ENCODE measurements at places on chromosomes 5 and 9.

DNA sequence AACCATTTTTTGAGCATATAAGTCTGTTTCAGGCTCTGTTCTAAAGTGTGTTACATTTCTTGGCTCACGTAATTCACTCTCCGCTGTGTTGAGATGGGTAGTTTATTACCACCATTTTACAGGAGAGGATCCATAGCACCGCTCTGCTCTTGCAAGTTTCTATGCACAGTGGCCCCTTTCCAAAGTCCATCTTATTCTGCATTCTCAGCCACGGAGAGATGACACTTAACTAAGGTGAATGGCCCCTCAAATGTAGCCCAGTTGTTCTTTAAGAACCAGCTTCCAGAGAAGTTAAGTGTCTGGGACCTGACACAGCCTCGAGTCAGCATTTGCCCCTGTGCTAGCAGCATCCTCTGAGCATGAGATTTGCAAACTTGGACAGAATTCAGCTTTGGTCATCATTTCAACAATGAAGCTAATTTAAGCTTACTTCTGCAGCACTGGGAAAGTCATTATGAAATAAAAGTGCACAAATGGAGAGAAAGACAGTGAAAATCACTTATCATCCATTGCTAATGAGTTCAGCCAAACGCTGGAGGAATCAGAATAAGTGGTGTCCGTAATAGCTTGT lies 61.9 kb downstream of the FAM78A start:
- no peak for DNase-seq

DNA sequence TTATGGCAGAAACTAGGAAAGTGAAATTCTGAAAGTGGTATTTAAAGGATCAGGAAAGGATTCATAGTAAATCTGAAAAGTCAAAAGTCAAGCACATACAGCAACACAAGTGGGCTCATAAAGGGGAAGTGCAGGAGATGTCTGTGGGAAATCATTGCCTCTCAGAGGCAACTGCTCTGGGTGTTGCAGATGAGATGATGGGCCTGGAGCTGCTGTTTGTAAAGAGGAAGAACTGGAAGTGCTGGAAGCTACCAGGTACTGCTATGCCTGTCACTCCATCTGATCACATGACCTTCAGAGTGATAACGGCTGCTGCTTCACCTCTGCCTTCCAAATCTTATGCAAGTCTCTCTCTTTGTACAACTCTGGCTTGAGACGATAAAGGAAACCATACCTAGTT lies 55.9 kb downstream of the ADRB2 start:
- DNase-seq: no peak

GRCh38 chr5:84791138-84791537 lies 406.5 kb upstream of the EDIL3 start:
- DNase-seq: no peak

DNA sequence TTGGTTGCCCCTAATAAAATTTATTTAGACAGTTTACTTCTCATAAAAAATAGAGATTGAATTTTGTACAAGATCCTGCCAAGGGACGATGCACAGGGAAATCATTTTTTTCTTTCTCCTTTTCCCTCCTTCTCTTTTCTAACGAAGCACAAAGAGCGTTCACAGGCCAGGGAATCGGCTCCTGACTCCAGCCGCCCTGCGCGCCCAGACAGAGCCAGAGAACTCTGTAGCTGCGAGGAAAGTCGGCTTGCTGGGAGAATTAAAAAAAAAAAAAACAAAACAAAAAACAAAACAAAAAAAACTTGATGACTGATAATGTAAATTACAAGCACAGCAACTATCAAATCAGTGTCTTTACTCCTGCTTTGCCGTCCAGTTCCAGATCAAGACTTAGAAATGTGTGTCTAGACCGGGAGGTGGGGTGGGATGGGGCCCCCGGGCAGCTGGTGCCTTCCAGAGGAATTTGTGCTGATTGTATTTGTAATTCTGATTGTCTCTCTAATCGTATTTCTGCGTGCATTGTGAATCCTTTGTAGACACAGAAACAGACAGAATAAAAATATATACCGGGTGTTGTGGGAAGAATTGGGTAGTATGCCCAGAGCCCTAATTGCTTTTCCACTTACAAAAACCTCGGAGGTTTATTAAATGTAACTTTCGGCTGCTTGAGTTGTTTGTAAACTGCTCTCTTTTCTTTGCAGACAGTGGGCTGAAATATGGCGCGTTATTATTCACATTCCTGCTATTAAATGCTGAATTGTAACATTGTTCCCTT lies 3.6 kb upstream of the OTP start:
- DNase-seq: no peak

- DNase-seq: no peak
These were observed 246.3 kb downstream of the BNC2 start for GRCh38 chr9:16623989-16624743.

GRCh38 chr9:116390303-116391228 lies 237.0 kb downstream of the PAPPA start:
- DNase-seq: no peak

GRCh38 chr5:14671414-14671813 lies 6.9 kb downstream of the OTULIN start:
- DNase-seq: no peak

DNA sequence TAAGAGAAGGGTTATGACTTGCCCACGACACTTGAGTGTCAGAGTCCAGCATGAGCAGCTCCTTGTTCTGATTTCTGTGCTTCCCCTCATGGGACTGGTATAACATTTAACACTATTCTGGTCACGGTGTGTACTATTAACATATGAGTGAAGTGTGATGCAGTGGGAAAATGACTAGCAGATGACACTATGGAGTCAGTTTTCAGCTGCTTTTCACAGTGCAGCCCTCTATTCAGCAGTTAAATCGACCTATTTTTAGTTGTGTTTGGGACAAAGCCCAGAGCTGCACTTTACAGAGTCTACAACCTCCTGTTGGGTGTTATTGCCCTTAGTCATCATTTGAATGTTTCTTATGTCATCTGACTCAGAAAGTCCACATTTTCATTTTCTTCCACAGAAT lies 59.1 kb downstream of the CHSY3 start:
- DNase-seq: no peak

- no peak for DNase-seq
These were observed 75.2 kb upstream of the GALNT10 start for GRCh38 chr5:154115291-154115690.

DNA sequence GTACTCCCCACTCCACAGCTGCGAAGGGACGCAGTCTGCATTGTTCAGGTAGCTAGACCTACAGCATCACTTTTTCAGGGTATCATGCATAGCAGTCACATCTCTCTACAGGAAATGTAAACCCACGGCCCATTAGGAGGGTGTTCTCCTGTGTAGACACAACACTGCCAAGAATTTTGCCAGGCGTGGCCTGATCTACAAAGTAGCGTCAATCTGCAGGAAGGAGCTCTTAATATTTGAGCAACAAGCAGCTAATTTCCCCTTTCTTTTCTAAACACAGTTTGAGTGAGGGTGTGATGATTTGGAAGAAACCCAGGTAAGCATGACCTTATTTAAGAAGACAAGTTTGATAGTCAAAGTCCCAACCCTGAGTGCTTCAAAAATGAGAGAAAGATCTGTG lies 419.0 kb downstream of the GADD45G start:
- no peak for DNase-seq

DNA sequence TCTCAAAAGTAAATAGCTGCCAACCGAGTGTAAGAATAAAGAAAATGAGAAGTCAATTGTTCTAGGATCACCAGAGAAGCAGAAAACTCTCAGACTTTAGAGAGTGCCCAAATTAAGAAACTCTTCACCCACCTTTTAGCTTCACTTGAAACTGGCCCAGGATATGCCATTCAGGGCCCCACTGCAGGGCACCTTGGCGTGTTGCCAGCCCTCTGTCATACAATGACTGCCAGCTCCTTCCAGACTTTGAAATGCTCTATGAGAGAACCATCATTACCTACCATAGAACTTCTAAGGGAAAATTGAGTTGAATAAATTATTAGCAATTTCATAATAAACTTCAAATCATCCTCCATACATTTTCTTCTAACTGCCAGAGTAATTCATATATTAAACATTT lies 240.5 kb downstream of the CETN3 start:
- no peak for DNase-seq

DNA sequence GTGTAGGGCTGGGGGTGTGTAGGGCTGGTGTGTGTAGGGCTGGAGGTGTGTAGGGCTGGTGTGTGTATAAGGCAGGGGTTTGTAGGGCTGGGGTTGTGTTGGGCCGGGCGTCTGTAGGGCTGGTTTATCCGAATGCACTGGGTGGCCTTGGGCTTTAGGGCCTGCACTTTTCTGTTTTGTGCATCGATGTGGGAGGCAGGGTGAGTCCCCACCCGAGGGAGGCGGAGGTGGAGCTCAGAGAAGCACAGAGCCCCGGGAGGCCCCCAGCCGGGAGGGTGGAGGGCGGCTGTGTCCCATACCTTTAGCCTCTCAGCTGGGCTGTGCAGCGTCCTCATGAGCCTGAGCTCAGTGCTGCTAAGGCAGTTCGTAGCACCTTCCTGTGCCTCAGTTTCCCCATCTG lies 13.5 kb downstream of the COL5A1 start:
- no peak for DNase-seq

DNA sequence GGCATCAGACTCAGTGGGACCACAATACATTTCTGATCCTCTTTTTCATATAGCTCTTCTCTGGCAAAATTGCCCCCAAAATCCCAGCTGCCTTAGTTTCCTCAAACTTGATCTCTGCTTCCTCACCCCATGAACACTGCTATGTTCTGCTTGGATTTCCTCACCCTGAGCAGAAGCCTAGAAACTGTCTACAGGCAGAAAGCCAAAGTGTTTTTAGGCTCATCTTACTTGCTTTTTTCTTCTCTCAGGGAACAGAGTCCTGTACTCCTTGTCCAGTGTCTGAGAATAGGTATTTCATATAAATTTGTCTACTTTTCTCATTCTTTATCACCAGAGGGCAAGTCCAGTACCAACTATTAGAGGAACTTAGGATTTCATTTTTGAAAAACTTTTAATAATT lies 21.5 kb upstream of the UBAP1 start:
- no peak for DNase-seq

GRCh38 chr9:108411632-108412031 lies 444.2 kb downstream of the ACTL7B start:
- DNase-seq: no peak

GRCh38 chr5:135878156-135878620 lies 17.5 kb downstream of the IL9 start:
- DNase-seq: no peak

DNA sequence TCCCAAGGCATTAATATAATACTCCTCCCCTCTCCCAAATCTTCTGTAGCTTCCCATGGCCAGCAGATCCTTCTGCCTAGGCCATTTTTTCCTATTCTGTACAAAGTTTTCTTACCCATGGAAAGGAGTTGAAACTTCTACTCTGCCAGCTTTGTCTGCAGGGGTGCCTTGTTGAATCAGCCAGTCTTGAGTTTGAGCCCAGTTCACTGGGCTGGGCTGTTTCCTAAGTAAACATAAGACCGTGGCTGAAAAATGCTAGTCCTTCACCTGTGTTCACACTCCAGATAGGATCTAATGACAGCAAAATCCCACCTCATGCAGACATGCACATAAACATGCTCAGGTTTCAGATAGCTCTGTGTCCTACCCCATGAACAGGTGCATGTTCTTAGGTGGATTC lies 10.4 kb downstream of the TEX48 start:
- DNase-seq: no peak

GRCh38 chr5:180070756-180071530 lies 616 bp downstream of the RNF130 start:
- no peak for DNase-seq

DNA sequence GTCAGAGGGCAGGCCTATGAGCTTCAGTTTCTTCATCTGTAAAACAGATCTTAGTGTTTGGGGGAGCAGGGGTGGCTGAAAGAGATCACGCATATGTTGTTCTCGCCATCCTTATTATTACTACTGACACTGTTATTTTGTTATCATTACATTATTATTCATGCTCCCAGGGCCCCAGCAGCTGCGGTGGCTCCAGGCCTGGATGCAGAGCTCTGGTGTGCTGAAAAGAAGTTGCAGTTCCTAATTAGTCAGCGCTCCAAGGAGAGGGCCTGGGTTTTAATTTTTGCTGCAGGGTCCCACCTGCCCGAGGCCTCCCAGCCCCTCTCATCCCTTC lies 19.5 kb downstream of the CXXC5 start:
- DNase-seq: no peak

GRCh38 chr9:33165263-33166151 lies 1.6 kb downstream of the B4GALT1 start:
- no peak for DNase-seq

DNA sequence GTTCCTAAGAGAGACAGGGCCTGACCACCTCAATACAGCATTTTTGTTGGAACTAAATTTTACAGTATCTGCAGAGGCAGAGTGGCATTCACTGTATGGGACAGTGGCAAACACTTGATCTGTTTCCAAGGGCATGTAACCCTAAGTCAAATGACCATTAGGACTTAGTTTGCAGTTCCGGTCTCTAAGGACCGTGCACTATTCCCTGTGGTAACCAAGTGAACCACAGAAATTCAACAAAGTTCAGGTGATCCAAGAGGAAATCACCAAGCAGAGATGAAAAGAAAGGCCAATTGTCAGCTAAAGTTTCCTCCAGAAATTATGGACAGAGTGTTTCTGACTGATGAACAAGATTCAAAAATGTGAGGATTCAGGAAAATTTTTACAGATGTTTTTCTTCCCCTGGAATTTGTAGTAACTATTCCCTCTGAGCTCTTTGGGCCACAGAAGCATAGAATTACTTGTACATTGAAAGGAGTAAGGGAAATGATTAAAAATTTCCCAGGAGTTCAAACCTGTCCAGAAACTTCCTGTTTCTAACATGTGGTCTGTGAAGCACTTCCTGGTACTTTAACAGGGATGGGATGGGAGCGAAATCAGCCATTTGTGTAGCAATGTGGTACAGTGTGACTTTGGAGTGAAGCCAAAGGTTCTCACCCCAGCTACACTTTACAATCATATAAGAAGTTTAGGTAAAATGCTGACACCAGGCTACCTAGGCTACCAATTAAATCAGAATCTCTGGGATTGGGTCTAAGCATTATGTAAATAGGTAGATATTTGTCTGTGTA lies 266.1 kb upstream of the MAP3K1 start:
- DNase-seq: no peak

DNA sequence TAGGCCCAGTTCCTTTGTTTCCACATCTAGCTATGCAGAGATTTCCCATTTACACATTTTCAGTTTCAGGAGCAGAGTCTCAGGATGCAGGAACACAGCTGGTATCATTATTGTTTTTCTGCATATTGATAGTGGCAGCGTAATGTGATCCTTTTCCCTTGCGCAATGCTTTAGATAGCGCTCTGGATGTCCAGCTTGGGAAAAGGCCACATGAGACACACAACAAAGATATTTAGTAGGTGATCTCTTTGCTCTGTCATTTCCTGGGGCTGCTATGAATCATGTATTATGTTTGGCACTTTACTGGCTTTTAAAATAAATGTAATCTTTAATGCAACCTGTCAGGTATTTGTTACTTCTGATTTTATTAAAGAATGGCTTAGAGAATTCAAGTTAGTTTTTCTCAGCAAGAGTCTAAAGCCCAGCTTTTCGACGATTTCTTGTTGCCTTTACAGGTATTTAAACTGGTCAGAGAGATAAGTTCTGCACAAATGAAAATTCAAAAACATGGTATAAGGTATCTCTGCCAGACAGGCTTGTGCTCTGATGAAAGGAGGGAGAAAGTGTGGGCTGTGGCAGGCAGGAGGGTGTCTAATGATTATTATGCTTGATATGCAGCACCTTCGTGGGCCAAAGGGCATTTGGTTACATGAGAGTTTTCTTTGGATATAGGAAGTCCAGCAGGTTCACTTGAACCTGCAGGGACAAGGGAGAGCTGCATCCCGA lies 42.2 kb downstream of the PTTG1 start:
- no peak for DNase-seq

GRCh38 chr5:2266641-2267240 lies 384.0 kb upstream of the IRX4 start:
- DNase-seq: no peak

GRCh38 chr5:139695178-139695573 lies 47.0 kb downstream of the CXXC5 start:
- DNase-seq: no peak

GRCh38 chr5:10384483-10384882 lies 31.0 kb downstream of the MARCHF6 start:
- no peak for DNase-seq
